ENCODE measurements at places on chromosomes 7 and 10.

DNA sequence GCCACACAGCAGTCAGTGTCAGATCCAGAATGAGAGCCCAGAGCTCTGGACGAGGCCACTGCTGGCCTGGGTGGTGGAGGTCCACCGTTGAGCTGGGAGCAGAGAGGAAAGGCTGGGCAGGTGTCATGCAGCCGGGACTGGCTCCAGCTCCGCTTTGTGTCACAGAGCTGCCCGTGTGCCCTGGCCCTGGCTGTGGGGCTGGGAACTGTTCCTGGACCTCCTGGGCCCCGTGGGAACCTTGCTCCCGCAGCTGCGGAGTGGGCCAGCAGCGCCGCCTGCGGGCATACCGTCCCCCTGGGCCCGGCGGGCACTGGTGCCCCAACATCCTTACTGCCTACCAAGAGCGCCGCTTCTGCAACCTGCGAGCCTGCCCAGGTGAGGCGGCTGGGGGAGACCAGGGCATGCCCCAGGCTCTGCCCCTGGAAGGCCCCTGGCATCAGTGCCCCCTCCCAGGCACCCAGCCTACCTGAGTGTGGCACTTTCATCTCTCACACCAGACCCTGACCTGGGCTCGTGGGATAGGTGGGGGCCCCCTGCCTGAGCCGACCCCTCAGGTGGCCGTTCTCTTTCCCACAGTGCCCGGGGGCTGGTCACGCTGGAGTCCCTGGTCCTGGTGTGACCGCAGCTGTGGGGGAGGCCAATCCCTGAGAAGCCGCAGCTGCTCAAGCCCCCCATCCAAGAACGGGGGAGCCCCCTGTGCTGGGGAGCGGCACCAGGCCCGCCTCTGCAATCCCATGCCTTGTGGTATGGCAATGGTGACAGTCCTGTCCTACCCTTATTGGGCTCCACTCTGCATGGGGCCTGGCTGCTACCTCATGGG, 18.8 kb upstream of the ZNF862 start:
- no peak for DNase-seq

DNA sequence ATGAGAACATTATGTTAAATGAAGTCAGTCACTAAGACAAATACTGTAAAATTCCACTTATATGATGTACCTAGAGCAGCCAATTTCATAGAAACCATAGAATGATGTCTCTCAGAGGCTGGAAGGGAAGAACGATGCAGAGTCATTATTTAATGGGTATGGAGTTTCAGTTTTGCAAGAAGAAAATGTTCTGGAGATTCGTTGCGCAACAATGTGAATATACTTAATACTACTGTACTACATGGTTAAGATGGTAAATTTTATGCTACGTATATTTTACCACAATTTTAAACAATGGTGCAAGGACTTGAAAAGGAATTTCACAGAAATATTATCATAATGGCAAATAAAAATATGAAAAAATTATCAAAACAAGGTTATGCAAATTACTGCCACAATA, 972.6 kb downstream of the KCNMA1 start:
- no peak for DNase-seq

- no peak for DNase-seq
Measured at GRCh38 chr7:2527505-2528467, 8.2 kb downstream of the LFNG start.

DNA sequence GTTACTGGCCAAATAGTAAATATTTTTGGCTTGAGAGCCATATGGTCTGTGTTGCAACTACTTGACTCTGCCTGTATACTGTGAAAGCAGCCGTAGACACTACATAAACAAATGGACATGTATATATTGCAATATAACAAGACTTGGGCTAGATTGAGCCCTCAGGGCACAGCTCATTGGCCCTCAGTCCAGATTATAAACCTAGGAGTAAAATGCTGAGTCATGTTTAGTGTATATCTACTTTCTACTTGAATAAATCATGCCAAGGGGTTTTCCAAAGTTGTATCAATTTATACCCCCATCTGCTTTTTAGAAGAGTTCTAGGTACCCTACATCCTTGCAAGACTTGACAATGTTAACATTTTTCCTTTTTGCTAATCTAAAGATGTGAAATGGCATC, 27.4 kb upstream of the POU6F2 start:
- DNase-seq, result no peak

- no peak for DNase-seq
Measured at GRCh38 chr10:45118929-45119328, 118.2 kb downstream of the ZNF22 start.

DNA sequence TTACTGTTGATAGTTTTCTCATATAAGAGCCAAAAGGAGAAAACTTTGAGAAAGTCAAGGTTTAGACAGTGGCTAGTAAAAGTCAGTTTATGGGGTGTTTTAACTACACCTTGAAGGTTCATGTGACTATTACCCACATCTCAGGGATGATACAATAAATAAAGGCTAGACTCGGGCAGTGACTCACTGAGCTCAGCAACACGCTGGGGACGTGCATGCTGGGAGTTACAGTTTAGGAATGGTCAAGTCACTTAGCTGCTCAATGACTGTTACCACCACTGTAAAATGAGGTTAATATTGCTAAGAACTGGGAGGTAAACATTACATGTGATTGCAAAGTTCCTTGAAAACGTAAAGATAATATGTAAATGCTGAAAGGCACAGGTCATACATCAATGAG, 1254.4 kb upstream of the PHF14 start:
- no peak for DNase-seq

DNA sequence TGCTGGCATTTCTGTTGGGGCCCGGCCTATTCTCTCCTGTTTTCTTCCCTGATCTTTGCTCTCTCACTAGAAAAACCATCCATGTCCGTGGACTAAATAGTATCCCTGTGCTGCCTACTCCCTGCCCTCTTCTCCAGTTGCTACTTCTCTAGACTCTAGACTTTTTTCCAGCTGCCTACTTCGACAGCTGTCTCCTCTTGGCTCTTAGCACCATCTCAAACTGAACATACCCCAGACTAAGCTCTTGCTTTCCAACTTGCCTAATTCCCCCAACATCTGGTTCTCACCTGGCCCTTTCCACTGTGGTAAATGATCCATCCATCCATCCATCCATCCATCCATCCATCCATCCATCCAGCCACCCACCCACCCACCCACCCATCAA, 19.5 kb downstream of the ADCYAP1R1 start:
- DNase-seq, result no peak

- DNase-seq, result peak; percentile 75
Measured at GRCh38 chr7:41834805-41835694, 132.2 kb upstream of the INHBA start.

DNA sequence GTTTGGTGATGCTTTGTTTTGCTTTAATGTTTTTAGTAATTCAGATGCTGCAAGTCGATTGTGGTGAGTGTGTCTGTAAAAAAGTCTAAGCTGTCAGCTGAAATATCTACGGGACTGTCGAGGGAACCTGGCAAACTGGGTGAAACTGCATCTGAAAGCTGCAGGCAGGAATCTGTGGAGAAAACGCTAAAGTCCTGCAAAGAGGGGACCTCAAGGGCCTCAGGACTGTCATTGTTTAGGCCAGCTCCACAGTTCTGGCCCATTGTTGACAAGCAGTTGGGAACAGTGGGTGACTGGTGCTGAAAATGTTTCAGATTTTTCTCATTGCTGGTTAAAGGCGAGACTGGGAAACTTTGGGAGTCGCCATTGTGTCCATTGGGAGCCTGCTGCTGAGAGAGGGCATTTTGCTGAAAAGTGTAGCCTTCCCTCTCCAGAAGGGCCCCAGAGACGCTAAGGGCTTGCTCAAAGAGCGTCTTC, 1.8 kb downstream of the HOXA2 start:
- no peak for DNase-seq

- no peak for DNase-seq
Measured at GRCh38 chr7:138756591-138757242, 41.1 kb upstream of the TMEM213 start.

DNA sequence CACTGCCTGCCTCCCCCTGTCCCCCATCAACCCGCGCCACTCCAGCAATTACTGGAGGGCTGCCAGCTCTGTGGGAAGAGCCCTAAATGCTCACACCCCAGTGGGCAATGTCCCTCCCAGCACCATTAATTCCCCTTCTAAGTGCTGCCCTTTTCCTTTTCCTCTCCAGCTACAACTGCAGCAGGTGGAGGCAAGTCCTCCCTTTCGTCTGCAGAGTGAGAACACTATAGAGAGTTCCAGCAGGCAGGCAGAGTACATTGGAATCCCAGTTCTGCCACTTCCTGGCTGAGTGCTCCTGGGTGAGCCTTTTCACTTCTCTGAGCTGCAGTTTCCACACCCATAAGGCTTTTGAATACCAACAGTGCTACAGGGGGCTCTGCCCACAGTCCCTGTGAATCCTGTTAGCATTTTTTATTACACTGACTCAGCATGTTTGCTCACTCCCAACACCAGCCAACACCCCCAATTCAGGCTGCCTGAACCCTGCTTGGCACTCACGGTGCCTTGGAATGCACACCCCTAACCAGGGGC, 447.0 kb downstream of the GRID1 start:
- DNase-seq, result no peak
